ENCODE measurements at places on chromosomes 3 and 15.

DNA sequence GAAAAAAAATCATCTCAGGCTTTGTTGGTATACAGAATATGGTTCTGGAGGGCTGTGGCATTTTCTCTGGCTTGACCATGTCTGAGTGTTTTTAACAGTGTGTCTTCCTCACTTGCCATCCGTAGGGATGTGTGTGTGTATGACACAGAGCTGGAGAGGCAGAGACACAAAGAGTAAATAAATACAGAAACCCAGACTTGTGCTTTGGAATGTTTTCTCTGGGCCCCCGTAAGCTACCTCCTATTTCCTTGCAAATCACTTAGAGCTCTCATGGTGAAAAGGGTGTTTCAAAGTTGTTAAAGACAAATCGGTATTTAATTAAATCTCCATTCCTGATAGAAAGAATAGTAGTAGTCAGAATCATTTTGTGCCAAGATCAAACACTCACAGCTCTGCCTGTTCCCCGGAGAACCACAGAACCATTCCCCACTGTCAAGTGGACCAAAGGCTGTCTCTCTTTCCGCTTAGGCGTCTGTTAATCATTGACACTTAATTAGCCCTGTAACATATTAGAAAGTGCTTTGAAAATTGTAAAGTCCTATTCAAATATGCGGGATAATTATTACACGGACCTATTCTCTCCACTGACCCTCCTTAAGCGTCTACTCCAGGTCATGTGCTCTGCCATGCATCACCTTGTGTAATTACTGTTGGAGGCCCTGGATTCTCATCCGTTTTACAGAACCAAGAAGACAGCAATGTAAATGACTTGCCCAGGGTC is 313.6 kb upstream of the TLE3 start:
- DNase-seq = no peak

DNA sequence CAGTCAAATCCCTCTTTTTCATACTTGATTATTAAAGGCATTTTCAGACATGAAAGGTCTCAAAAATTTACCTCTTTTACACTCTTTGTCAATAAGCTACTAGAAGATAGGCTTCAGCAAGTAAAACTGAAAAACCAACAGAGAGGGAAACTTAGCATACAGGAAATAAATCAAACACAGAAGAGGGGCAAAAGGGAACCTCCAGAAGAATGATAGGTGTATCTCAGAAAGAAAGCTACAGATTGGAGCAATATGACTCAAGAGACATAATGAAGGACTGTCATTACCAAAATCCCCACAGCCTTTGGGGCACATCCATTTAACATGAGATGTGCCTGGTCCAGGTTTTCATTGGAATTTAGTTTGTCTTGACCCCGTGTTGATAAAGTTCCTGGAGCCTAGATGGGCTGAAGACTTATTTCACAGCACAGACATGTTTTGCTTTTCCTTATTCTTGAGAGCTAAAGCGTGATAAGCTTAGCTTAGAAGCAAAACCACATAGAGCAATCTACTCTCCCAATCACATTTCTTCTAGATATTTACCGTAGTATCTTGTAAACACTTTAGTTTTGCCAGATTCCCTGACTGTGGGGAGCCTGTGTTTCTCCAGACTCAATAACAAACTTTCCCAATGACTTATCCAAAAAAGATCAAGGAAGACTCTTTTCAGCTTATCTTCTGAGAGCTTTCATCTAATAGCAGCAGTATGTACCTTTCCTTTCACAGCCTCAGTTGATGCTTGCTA is 11.7 kb downstream of the LRRFIP2 start:
- no peak for DNase-seq

- no peak for DNase-seq
Measured at GRCh38 chr3:176861137-176861536, 336.1 kb downstream of the TBL1XR1 start.

DNA sequence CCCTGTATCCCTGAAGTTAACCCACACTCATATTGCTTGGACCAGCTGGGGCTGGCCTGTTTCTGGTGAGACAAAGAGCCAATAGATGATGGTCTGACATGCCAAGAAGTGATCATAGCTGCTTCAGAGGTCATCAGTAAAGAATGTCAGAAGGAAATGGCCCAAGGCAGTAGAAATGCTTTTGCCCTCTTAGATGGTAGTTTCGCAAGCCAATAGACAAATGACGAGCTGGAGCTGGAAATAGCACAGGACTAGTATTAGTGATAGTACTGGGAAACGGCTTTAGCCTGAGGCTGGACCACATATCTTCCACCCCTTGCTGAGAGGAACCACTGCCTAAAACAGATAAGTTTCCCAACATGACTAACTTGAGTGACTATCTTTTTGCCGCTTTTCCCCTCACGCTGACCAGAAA is 176.1 kb upstream of the THBS1 start:
- no peak for DNase-seq

GRCh38 chr3:83514130-83514914 is 1444.5 kb upstream of the CADM2 start:
- no peak for DNase-seq

GRCh38 chr3:29397406-29397805 is 116.5 kb downstream of the RBMS3 start:
- no peak for DNase-seq

DNA sequence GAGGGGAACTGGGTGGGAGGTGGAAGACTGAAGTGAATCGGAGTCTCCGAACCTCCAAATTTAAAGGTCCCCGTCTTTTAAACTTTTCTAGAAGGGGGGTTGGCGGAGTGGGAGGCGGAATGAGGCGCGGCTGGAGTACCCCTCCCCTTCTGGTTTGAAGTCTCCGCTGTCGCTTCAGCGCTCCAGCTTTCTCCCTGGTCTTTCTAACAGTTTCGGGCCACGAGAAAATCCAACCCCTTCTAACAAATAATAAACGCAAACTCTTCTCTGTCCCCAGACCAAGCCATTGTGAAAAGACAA is 2.5 kb upstream of the MECOM start:
- DNase-seq = no peak

Data from T-helper 9 cell (primary cell).